Neural crest cell (in vitro differentiated cells): ENCODE measurements at places on chromosomes 3 and 15. TPM values are rescaled to one million over a fixed set of nuclear protein-coding genes. Genes with fewer than 3 reads are reported as not detected.

GRCh38 chr3:139540651-139541531 is 1.3 kb upstream of the RBP1 start:
- peaks cover 76% of the 10 kb centered on the region for H3K27me3 ChIP-seq
- peaks cover 2% of the 10 kb centered on the region for H3K36me3 ChIP-seq
- peak overlapping the region; percentile 13 for H3K27ac ChIP-seq
- H3K4me1 ChIP-seq, result peaks cover 51% of the 10 kb centered on the region

DNA sequence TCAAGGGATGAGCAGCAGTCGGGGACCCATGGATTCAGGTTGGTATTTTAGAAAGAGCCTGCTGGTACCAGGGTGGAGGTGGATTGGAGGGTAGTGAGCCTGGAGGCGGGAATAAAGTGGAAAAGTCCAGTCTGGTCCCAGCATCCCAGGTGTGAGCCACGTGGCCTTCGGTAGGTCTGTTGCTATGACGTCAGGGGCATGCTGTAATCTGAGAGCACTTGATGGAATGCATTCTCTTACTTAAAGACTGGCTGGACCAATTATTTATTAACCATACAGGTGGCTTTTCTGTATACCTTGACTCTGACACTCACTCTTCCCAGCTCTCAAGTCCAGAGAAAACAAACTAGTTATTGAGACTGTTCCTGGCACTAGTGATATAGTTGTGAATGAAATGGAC is 389.9 kb upstream of the RGMA start:
- H3K4me3 ChIP-seq, result no peak overlapping the region
- H3K27ac ChIP-seq, result peak overlapping the region; percentile 45
- peaks cover 49% of the 10 kb centered on the region for H3K4me1 ChIP-seq
- DNase-seq, result no peak
- no peaks in the 10 kb centered on the region for H3K27me3 ChIP-seq

DNA sequence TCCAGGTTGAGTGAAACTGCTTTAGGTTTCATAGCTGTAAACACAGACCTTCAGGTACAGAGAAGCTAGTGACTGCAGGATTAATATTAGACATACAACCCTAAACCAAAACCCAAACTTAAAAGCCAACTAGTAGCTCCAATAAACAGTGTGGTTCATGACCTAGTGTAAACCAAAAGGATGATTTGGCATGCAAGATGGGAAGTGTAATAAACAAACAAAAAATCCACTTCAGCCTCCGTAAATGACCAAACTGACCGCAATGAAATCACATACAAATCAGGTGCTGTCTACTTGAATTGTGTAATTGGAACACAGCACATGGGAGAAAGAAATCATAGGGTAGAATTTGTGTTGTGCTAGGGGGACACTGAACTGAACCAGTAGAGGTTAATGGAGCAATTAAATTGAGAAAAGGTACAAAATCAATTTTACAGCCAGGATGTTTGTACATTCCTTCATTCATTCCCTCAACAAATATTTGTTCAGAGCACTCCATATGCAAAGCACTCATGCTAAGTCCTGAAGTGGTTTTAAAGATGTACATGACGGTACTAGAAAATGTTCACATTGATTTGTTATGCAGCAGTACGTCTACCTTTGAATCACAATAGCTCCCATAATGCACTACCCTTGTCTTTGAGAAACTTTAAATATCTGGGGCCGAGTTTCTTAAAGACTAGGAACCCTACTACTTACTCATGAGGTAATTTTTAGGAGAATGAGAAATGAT is 21.4 kb upstream of the CHST2 start:
- no peak overlapping the region for H3K4me3 ChIP-seq
- H3K27ac ChIP-seq, result no peak overlapping the region
- H3K4me1 ChIP-seq, result no peaks in the 10 kb centered on the region
- H3K27me3 ChIP-seq, result peaks cover 7% of the 10 kb centered on the region
- DNase-seq, result no peak

DNA sequence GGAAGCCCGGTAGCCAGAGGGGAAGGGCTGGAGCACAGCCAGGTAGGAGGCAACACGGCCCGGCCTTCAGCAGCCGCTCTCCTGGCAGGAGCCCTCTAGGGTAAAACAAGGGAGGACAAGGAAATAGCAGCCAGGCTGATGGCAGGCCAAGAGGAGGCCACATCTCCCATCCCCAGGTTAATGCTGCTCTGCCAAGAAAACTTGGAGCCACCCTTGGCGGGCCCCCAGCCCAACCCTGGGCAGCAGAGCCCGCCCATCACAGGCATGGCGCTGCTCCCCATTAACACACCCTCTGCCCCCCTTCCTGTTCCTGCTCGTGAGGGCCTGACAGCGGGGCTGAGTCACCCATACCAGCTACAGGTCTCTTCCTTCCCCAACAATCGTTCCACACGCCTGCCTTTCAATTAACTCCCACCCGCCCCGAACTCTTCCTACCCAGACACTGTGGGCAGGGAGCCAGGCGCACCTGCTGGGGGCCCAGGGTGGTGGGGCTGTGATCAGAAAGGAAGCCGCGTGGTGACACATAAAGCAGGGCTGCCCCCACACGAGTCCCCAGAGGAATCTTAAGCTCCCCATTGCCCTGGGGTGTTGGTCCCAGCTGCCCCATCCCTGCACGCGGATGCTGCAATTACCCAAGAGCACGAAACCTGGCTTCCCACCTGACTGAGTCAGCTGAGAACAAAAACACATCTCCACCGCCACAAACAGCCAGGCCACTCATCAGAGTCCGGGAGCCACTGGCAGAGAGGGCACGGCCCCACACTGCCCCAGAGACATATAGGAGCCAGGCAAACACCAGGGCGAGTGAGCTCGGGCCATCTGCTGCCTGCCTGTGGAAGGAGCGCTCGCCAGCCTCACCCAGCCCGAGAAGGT is at the start of gene C15orf62:
Gene C15orf62, plus strand, starts transcription at position 707 of the 873 bp plus-strand sequence. CDS start 516 bp downstream, outside the sequence.
- H3K27me3 ChIP-seq, result peaks cover 17% of the 10 kb centered on the region
- H3K27ac ChIP-seq, result peak within 1 kb of the TSS; percentile 83
- H3K36me3 ChIP-seq, result no peaks in the 10 kb centered on the region
- H3K4me1 ChIP-seq, result peaks cover 9% of the 10 kb centered on the region
- no peak within 1 kb of the TSS for H3K4me3 ChIP-seq

FBXW12 gene
- 0.44 and 0.68 TPM in 2 replicates for total RNA-seq

UACA gene
- total RNA-seq, result 36.8 and 37.8 TPM in 2 replicates

ZNF620 gene
- total RNA-seq, result 22.0 and 24.0 TPM in 2 replicates

ADAMTSL3 gene
- 0.07 TPM in 1 of 2 replicates, not detected in the other for total RNA-seq

TEX55 gene
- total RNA-seq, result not detected in 2 replicates

SOX14 gene
- 0.18 and 0.37 TPM in 2 replicates for total RNA-seq

SAMMSON gene
- not detected in 2 replicates for total RNA-seq

CLEC3B gene
- total RNA-seq, result not detected in 2 replicates

ACP3 gene
- total RNA-seq, result not detected in 2 replicates
